ENCODE measurements at places on chromosomes 5 and 9.

DNA sequence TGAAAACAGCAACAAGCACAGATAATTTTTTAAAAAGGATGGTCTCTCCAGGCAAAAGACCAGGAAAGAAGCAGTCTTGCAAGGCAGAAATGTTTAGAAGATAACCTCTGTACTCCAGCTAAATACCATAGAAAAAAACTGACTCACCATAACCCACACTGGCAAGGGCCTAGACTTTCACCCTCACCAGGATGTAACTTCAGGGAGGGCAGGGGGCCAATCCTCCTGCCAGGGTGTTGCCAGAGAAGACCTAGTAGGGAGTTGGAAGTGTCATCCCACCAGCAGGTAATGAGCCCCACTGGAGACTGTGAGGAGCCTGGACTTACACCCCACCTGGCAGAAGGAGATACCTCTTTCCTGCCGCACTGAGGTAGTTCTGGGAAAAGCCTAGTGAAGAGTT lies 97.6 kb downstream of the PRELID2 start:
- no peak for DNase-seq

- peak; percentile 83 for DNase-seq
Observed at GRCh38 chr5:134101686-134102439, 12.6 kb upstream of the TCF7 start.

DNA sequence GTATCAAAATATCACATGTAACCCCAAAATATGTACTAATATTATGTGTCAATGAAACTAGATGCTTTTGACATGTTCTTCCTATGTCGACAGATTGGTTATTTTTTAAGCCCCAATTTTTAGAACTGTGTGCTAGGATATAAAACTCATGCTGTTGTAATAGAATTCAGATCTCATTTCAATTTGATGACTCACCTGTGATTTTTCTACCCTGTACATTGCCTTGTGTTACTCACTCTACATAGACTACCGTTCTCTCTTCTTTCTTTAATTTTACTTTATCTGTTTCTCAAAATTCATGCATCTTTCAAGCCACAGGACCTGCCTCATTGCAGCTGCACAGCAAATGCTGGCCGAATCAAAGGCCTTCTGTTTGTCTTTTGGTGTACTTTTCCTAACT lies 284.5 kb downstream of the MAT2B start:
- no peak for DNase-seq

- DNase-seq: no peak
Observed at GRCh38 chr5:9249231-9249630, 296.6 kb downstream of the SEMA5A start.

- DNase-seq: no peak
Observed at GRCh38 chr5:86463339-86463738, 154.4 kb upstream of the COX7C start.

- DNase-seq: no peak
Observed at GRCh38 chr5:132873119-132873929, at the start of gene LEAP2. Gene LEAP2 (plus strand): TSS chr5:132873668. CDS start chr5:132873695, 27 bp downstream.

- no peak for DNase-seq
Observed at GRCh38 chr5:93611976-93612854, 29.2 kb downstream of the NR2F1 start.

DNA sequence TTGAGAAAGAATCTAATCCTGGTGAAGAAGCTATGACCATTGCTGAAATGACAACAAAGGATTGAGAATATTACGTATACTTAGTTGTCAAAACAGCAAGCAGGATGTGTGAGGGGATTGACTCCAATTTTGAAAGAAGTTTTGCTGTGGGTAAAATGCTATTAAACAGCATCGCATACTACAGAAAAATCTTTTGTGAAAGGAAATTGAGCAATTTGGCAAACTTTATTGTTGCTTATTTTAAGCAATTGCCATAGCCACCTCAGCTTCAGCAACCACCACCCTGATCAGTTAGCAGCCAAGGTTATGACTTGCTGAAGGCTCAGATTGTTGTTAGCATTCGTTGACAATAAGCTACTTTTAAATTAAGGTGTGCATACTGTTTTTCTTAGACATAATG lies 22.5 kb upstream of the ARL14EPL start:
- no peak for DNase-seq

DNA sequence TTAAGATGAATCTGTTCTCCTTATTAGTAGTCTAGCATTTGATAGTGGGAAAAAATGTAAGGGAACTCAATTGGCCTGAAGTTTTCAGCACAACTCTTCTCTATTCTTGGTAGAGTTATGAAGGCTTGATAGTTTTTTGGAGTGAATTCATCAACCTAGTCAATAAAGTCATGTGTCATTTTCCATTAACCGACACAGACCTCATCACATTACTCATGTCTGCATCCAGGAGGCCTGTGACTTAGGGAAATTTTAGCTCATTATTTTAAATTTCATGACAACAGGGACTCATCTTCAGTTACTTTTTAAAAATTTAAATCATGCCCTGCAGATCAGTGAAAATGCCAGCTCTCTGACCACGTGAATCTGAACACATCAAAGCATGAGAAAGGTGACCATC lies 63.3 kb downstream of the ADAMTS16 start:
- no peak for DNase-seq

DNA sequence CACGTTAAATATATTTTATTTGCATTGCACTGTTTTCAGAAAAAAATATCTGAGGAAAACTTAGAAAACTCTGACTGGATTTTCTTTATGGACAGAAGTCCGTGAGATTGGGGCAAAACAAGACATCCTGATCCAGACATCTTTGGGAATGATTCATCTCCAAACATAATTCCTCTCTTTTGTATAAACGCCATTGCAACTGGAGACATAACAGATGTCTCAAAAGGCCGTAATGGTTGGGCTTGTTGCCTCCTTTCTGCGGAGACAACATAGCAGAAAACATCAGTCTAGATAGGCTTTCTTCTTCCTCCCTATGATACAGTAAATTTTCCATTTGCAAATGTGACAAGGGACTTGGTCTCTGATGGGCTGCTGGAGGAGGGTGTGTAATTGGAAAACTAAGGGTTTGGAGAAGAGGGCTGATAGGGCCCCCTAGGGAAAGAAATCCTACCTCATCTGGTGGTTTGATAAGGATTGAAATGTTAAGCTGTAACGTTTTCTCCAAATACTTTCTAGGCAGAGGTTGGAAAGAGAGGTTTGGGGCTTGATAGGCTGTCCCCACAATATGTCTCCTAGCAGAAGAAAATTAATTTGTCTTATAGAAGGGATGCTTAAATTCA lies 631.5 kb upstream of the ST8SIA4 start:
- DNase-seq: no peak

DNA sequence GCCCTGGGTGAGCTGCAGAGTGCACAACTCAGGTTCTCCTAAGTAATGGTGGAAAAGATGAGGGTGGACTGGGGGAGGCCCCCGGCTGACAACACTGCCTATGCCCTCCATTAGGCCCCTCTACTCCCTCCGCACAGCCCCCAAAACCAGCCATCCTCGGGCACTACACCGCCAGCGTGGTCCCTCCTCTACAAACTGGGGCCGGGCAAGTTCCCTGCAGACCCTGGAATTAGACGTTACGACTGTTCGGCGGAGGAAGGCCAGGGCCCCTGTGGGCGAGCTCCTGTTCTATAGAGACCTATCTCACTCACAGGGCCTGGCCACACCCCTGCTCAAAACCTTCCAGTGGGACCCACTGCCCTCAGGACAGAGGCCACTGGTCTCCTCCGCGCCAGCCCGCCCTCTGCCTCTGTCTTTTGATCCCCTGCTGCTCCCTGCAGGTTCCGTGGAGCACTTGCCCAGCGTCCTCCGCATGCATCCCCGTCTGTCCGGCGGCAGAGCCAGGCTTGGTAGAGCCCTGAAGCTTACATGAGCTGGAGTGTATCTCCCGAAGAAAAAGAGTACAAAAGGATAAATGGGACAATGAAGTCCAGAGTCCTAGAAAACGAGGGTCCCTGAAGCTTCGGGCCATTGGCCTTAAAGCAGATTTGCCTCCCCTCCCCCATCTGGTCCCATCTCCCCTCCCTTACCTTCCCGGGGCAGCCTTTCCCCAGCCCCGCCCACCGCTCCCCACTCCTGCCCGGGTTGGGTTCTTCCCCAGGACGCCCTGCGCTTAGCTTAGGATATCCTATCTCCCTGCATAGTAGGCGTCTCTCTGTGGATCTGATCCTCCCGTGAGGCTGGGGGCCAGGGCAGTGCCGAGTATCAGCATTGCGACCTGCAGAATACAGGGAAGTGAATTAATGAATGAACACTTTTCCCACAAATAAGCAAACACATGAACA lies 71.3 kb downstream of the HRH2 start:
- DNase-seq: no peak

GRCh38 chr9:104606152-104606551 lies 725 bp upstream of the OR13C2 start:
- DNase-seq: no peak

DNA sequence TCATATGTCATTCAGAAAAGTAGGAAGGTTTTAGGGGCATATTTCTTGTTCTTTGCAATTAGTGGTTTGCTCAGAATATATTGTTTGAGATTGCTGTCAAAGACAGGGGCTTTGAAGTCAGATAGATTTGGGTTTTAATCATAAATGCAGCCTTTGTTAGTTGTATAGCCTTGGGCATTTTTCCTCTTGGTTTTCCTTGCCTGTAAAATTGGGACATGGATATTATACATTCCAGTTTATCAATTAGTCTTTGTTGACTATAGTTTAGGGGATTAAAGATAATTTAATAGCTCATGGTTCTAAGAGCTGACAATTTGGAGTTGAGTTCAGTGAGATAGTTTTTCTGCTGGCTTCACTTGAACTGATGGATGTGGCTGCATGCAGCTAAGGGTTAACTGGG lies 88.9 kb downstream of the DMAC1 start:
- no peak for DNase-seq

DNA sequence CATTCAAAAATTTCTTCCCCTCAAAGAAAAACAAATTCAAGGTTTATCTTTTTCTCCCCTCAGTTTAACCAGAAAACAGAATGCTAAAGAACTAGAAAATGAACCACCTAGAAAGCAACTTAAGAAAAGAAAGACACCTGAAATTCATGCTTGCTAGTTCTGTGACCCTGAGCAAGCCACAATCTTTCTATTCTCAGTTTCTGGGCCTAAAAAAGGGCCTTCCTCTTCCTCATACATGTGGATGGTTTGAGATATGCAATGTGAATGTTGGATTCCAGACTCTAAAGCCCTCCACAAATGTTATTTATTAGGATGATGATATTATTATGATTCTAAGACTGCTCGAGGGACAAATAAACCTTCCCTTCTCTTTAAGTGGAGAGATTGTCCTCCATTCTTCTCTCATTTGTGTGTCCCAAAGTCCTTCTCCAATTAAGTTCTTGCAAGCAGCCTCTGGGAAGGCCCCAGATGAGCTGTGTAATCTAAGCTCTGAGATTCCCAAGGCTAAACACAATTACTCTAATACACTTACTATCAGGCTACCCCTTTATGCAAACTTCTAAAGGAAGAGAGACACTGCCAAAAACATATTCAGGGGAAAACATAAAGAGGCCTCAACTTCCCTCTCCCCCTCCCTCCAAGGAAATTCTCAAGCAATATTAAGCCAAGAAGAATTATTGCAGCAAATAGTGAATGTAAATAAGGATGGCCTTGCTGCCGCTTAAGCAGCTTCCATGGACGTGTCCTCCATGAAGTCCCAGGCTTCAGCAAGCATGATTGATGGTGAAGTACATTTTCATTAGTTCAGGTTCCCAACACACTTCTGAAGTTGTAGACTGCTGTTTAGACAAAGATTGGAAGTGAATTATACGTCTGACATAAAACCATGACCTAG lies 80.2 kb downstream of the PRKACG start:
- no peak for DNase-seq

- DNase-seq: no peak
Observed at GRCh38 chr5:141319202-141319601, 1.4 kb downstream of the TAF7 start.

DNA sequence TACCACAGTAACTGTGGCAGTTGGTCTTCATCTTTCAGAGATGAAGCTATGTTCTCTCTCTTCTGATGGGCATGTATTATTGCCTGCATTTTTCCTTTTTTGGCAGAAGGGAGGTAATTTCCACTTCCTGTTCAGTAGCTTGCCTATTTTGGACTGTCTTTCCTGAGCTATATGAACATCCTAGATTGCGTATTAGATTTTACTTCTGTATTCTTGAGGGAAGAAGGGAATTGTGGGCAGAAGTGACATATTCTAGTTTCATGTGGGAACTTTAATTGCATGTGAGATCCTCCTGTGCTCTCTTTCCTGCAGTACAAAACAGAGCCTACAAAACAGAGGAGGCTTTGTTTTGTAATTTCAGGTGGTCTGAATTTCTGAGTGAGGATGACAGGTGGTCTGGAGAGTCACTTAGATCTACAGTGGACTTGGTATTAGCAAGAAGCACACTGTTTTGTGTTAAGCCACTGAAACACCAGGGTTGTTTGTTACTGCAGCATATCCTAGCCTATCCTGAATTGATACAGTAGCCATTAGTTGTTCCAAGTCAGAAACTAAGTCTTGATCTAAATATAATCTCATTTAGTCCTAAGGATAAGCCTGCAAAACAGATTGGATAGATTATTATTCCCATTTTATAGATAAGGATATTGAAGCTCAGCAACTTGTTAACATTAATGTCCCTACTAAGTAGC lies 68.1 kb downstream of the AOPEP start:
- DNase-seq: no peak

DNA sequence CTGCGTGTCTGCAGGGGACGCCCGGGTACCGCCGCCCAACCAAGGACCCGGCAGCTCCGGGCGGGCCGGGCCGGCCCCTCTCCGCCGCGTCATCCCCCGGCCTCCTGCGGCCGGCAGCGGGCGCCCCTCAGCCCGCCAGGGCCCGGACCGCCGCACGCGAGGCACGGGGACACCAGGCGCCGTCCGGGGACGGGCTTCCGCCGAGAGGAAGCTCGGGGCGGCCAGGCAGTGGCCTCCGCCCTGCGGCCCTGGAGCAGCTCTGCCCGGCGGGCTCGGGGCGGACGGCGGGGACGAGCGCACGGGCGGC lies 373 bp downstream of the FBXW5 start:
- no peak for DNase-seq

- DNase-seq: no peak
Observed at GRCh38 chr5:172487671-172488070, 33.3 kb upstream of the SH3PXD2B start.

DNA sequence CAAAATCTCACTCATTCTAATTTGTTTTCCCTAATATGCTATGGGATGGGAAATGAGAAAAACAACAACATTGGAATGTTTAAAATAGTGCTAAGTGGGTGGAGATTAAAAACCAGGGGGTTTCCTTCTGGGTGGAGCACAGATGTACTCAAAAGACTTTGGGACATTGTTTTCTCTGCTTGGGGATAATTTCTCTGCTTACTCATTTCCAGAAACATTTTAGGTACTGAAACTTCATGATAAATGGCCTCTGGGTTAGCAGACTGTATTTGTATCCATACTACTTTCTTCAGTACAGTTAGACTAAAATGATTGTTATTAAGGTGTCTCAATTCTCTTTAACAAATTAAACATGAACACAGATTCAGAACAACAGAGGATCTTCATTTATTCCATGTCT lies 17.4 kb downstream of the ELOVL7 start:
- no peak for DNase-seq

DNA sequence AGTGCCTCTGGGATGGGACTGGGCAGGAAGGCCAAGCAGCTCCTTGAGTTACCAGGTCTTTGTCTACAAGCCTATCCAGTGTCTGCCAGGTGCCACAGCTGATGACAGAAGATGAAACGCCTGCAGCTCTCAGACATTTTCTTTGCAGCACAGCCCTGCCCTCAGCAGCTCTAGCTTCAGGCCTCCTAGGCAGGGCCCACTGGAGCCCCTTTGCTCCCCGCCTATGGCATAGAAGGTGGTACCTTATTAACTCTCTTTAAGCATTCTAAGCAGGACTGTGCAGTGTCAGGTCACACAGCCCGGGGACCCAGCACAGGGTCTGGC lies 1.3 kb upstream of the SKP1 start:
- no peak for DNase-seq
